ENCODE measurements at places on chromosomes 7 and 10. TPM values are rescaled to one million over a fixed set of nuclear protein-coding genes. Genes with fewer than 3 reads are reported as not detected.

The PANK1 gene
- total RNA-seq, result 2.5 TPM

The CALML3 gene
- total RNA-seq, result not detected

The PRLHR gene
- 0.63 TPM for total RNA-seq

The COBL gene
- 17.1 TPM for total RNA-seq

The NACAD gene
- 1.9 TPM for total RNA-seq

The GPNMB gene
- 3.6 TPM for total RNA-seq

The RHOBTB1 gene
- 9.2 TPM for total RNA-seq

The LBX1 gene
- not detected for total RNA-seq

The PRSS37 gene
- total RNA-seq, result not detected

The ARHGAP21 gene
- total RNA-seq, result 42.1 TPM

The CD36 gene
- 13.7 TPM for total RNA-seq

The ADCYAP1R1 gene
- 2.7 TPM for total RNA-seq

The UCMA gene
- not detected for total RNA-seq

The EFCAB10 gene
- total RNA-seq, result not detected

The BTBD16 gene
- total RNA-seq, result not detected

The BAIAP2L1 gene
- 24.8 TPM for total RNA-seq

The OR2A5 gene
- total RNA-seq, result not detected

The NRCAM gene
- total RNA-seq, result 42.3 TPM

The PAPSS2 gene
- total RNA-seq, result 33.9 TPM

The UPK3B gene
- total RNA-seq, result 2.3 TPM

The ANKRD61 gene
- total RNA-seq, result not detected

The UMAD1 gene
- total RNA-seq, result 20.8 TPM

The LRIT1 gene
- total RNA-seq, result not detected

The AKR1B15 gene
- total RNA-seq, result 0.25 TPM

The TMEM213 gene
- total RNA-seq, result 0.09 TPM

The TMEM225B gene
- 0.66 TPM for total RNA-seq

The GDF10 gene
- 12.6 TPM for total RNA-seq

The PITX3 gene
- total RNA-seq, result not detected

The SLC26A5 gene
- not detected for total RNA-seq

The CACNB2 gene
- 5.0 TPM for total RNA-seq

The MAT1A gene
- 9.5 TPM for total RNA-seq

The UBE2D1 gene
- 2.5 TPM for total RNA-seq

The LRRC17 gene
- 0.76 TPM for total RNA-seq

The DYNC1I1 gene
- total RNA-seq, result 1.5 TPM

The ZNF107 gene
- 2.1 TPM for total RNA-seq

The CREB5 gene
- total RNA-seq, result 9.7 TPM

The CTNNA3 gene
- 0.41 TPM for total RNA-seq

The ODAD2 gene
- total RNA-seq, result not detected

The ZNF467 gene
- total RNA-seq, result 8.3 TPM

The STEAP4 gene
- total RNA-seq, result 15.0 TPM

The ARHGEF5 gene
- 28.4 TPM for total RNA-seq

The SEMA3E gene
- total RNA-seq, result 1.8 TPM

The ORC5 gene
- total RNA-seq, result 11.7 TPM

The AKR1D1 gene
- total RNA-seq, result not detected

The CFAP58 gene
- not detected for total RNA-seq

The LRRC4 gene
- total RNA-seq, result 0.93 TPM

The PDE1C gene
- 2.8 TPM for total RNA-seq

The CALHM3 gene
- 0.08 TPM for total RNA-seq

The IFT22 gene
- 14.1 TPM for total RNA-seq

The NEBL gene
- total RNA-seq, result 16.3 TPM

The ZNF488 gene
- not detected for total RNA-seq

The TAF3 gene
- 4.4 TPM for total RNA-seq

The COL13A1 gene
- 0.35 TPM for total RNA-seq

The PDE6C gene
- not detected for total RNA-seq

The ITPRID1 gene
- total RNA-seq, result 0.09 TPM

The NME8 gene
- total RNA-seq, result not detected

The GIMAP6 gene
- total RNA-seq, result 4.6 TPM

The FAM131B gene
- total RNA-seq, result 0.12 TPM

Measured in pancreas (tissue), 10 donors.